SK-MEL-5 (cell line): ENCODE measurements at places on chromosomes 1 and 21. TPM values are rescaled to one million over a fixed set of nuclear protein-coding genes. Genes with fewer than 3 reads are reported as not detected.

DNA sequence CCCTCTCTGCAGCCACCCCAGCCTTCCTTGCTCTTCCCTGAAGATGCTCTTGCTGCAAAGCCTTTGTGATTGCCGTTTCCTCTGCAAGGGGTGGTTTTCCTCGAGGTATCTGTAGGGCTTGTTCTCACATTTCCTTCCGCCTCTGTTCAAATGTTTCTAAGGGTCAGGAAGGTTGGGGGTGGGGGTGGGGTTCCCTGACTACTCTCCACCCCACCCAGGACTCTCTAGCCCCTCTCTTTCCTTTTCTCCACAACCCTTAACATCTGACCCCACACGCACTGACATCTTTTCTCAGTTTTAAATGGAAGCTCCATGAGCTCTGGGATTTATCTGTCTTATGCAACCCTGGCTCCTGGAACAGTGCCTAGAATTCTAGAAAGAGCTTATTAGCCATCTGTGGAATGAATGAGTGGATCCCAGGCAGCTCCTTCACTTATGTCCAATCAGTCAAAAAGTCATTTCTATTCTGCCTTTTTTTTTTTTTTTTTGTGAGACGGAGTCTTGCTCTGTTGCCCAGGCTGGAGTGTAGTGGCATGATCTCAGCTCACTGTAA, 27.3 kb upstream of the ZNF362 start:
- DNase-seq = no peak

DNA sequence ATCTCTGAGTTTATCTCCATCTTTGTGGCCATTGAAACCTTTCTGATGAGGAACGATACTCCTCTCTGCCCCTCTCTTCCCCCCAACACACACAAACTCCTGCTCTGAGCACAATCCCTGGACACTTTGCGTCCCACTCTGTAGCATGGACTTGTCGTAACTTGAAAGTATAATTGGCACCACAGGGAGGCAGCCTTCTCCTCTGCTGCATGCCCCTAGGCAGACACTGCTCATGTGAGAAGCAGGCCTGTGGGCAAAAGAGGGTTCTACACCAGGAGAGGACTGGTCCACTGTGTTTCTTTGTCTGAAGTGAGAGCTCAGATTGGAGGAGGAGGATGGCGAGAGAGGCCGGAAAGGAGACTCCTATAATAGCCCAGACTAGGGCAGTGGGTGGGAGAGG, 3.8 kb upstream of the PARS2 start:
- peak; percentile 42 for DNase-seq

The MKNK1 gene
- total RNA-seq = 14.5 and 16.2 TPM in 2 replicates

The KCNJ9 gene
- total RNA-seq = not detected in 2 replicates

The SETSIP gene
- not detected in 2 replicates for total RNA-seq

DNA sequence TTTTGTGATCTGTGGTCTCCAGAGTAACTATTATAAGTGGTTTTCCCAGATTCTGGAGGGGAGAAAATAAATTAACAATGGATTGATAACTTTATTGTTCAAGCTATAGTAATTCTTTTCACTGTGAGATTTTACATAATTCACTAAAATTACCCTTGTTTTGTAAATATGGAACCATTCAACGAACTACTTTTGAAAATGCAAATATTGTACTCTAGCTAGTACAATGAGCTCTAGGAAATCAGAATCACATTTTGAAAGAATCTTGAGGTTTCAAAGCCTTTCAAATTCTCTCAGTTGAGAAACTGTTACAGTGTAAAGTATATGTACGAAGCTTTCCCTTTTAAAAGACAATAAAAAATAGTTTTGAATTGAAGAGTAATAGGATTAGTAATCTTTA, 119.9 kb downstream of the HS2ST1 start:
- DNase-seq = no peak

The ICOSLG gene
- total RNA-seq = 0.05 and 0.29 TPM in 2 replicates

- DNase-seq = no peak
Observed at GRCh38 chr1:42927920-42928505, 30.7 kb downstream of the SLC2A1 start.
